WTC11 (cell line): ENCODE measurements at places on chromosomes 13 and 19. TPM values are rescaled to one million over a fixed set of nuclear protein-coding genes. Genes with fewer than 3 reads are reported as not detected.
A peak's percentile ranks its signal among the peaks of the same experiment; 100 is the strongest.

DNA sequence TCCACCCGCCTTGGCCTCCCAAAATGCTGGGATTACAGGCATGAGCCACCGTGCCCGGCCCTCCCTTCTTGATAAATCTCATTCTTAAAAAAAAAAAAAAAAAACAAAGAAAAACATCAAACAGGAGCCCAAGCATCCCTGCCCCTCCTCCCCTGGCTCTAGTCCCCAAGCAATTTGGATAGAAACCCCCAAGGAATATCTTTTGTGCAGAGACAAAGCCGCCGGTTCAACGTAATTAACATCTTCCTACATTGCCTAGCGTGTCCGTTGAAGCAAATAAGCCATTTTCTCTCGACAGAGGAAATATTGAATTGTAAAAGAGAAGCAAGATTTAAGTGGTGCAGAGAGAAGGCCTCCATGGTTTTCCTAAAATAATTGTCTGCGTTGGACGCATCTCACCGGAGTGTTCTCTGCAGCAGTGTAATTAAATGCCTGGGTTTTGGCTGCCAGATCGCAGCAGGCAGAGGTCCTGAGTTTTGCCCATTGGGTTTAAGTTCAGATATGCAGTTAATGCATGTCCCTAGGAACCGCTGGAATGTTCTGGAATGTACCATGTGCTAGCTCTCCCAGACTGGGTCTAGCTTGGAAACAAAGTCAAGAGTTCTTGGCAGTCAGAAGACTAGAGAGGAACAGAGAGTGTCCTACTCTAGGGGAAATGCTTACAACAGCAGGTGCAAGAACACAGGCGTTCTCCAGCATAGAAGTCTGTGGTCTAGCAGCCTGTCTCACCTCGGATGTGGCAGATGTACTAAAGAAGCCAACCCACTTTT is 30.8 kb downstream of the PIN1 start:
- no peak for DNase-seq

- DNase-seq, result no peak
Measured at GRCh38 chr13:35460061-35460460, 16.4 kb downstream of the MAB21L1 start.

GRCh38 chr19:5996102-5996501 is 18.2 kb upstream of the RANBP3 start:
- no peak for DNase-seq

The ZNF235 gene
- total RNA-seq, result 3.9 to 5.2 TPM (median 4.5 TPM) in 3 replicates

The DPF1 gene
- 5.2 to 6.8 TPM (median 5.9 TPM) in 3 replicates for total RNA-seq

GRCh38 chr19:54739587-54740497 is 1.5 kb downstream of the KIR2DL3 start:
- DNase-seq, result no peak

- DNase-seq, result peak; percentile 27
Measured at GRCh38 chr13:23695711-23696464, 125.7 kb downstream of the TNFRSF19 start.

The ZNF492 gene
- 0.09 to 0.17 TPM (median 0.11 TPM) in 3 replicates for total RNA-seq

The PLK5 gene
- 0.60 to 1.4 TPM (median 0.62 TPM) in 3 replicates for total RNA-seq

- DNase-seq, result no peak
Measured at GRCh38 chr13:36548129-36548528, 115.8 kb downstream of the CCNA1 start.

DNA sequence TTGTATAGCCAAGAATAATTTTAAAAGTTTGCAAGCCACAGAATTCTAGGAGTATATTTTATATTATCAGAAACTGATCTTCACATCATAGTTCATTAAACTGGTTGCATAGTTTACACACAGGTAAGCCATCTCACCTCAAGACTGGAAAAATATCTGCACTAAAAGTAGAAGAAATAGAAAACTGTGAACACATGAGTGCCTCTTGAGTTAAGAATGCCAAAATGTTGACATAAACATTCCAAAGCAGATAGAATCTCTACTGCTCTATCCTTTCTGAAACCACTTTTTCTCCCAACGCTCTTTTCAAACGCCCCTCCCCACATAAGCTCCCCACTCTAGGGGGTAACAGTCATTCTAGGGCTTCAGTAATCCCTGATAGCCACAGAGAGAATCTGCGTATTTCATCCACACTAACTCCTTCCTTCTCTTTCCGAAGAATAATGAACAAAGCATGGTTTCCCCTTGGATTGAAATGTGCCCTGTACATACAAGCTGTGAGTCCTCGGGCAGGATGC is 201.5 kb downstream of the IRS2 start:
- DNase-seq, result no peak

DNA sequence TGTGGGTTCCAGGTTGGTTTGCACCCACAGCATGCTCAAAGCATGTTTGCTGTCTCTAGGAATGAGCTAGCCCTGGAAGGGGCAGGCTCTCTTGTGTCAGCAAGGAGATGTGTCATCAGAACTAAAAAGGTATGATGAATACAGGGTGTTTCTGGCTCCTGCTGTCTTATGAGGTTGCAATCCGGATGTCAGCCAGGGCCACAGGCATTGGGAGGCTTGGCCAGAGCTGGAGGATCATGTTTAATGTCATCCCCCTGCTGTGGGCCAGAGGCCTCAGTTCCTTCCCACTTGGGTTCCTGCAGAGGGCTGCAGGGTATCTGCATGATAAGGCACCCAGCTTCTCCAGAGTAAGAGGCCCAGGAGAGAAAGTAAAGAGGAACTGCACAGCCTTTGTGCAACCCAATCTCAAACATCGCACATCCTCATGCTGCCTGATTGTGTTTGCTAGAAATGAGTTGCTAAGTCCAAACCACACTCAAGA is 193.6 kb downstream of the COL4A1 start:
- no peak for DNase-seq

GRCh38 chr19:9018163-9018875 is 8.1 kb upstream of the MUC16 start:
- DNase-seq, result no peak

The EFNA2 gene
- total RNA-seq, result 11.4 to 14.2 TPM (median 12.6 TPM) in 3 replicates

The TEX26 gene
- not detected in 3 replicates for total RNA-seq

The CCDC70 gene
- not detected in 3 replicates for total RNA-seq

DNA sequence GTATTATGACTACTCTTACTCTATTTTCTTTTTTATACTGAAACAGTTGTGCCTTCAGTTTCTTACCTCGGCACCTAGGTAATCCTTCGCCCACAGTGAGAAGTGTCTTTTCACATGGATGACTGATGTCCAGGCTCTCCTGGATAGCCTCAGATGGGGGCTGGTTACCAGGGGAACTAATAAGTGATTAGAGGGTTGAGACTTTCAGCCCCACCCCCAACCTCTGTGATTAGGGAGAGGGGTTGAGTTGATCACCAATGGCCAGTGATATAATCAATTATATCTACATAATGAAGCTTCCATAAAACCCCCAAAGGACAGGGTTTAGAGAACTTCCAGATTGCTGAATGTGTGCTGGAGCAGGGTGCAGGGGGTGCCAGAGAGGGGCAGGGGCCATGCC is 43.0 kb upstream of the GPR183 start:
- DNase-seq, result no peak

GRCh38 chr19:44643605-44644401 is at the start of gene PVR:
Gene PVR, plus strand, starts transcription at chr19:44643910. Its CDS starts 187 bp downstream, at chr19:44644097.
- DNase-seq, result peak; percentile 61

GRCh38 chr19:20039203-20039723 is at the start of gene ZNF682:
Gene ZNF682, minus strand, starts transcription at chr19:20039505. Its CDS starts 160 bp downstream, at chr19:20039345.
- DNase-seq, result peak; percentile 99

DNA sequence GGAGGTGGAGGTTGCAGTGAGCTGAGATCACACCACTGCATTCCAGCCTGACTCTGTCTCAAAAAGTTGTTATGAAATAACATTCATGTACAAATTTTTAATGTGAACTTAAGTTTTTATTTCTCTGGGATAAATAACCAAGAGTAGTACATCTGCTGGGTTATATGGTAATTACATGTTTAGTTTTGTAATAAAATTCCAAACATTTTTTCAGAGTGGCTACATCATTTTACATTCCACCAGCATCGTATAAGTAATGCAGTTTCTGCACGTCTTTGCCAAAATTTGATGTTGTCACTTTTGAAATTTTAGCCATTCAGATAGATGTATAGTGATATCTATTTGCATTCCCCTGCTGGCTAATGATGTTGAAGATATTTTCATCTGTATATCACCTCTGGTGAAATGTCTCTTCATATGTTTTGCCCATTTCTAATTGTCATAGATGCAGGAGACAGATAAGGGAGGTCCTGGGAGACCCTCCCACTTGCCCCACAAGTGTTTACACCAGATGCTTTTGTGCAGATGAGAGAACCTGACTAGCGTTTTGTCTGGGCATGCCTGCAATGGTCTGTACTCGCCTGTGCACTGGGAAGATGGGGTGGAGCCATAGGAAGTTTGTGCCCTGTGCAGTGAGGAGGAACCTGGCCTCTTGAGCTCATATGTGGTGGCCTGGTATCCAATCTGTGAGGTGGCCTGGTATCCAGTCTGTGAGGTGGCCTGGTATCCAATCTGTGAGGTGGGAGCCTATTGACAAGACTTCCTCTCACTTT is 12.7 kb upstream of the KBTBD6 start:
- no peak for DNase-seq

DNA sequence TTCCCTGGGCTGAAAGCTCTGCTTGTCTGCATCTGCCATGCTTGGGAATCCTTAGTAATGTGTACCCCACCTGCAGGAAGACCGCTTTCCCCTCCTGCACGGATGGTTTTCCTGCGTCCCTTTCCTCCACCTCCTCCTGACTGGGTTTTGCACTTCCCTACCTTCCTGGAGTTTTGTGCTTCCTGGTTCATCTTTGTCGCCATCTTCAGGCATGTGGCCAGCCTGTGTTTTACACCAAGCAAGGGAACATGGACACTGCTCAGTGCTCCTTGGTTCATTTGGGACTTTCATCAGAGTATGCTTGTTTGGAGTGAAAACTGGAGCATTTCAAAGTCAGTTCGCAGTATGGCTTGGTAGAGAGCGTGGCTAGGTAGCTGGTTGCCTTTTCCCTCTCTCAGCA is 30.7 kb downstream of the ERICH6B start:
- DNase-seq, result no peak

The ZNF880 gene
- 29.0 to 34.0 TPM (median 29.1 TPM) in 3 replicates for total RNA-seq

The IZUMO1 gene
- total RNA-seq, result 1.3 to 2.2 TPM (median 1.3 TPM) in 3 replicates

- DNase-seq, result no peak
Measured at GRCh38 chr19:44722131-44723121, 23.5 kb downstream of the CEACAM16 start.

The BAX gene
- 346 to 387 TPM (median 351 TPM) in 3 replicates for total RNA-seq

- no peak for DNase-seq
Measured at GRCh38 chr13:92414851-92415250, 811.8 kb upstream of the GPC6 start.

DNA sequence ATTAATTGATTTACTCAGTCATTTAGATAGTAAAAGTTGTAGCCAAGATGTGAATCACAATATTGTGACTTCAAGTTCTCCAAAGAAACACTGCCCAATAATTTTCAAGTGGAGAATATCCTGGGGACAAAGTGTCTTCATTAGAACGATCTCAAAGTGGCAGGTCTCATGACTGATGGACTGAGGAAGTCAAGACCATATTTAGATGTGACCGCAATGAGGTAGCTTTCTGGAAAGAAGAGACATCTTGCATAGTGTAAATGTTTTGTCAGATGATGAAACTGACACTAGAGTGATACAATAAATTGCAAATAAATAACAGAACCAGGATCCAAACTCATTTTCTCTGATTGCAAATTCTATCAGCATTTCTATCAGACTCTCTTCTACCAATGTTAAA is 1476.9 kb downstream of the EFNB2 start:
- no peak for DNase-seq

The NAPSA gene
- 2.4 to 3.1 TPM (median 2.7 TPM) in 3 replicates for total RNA-seq

DNA sequence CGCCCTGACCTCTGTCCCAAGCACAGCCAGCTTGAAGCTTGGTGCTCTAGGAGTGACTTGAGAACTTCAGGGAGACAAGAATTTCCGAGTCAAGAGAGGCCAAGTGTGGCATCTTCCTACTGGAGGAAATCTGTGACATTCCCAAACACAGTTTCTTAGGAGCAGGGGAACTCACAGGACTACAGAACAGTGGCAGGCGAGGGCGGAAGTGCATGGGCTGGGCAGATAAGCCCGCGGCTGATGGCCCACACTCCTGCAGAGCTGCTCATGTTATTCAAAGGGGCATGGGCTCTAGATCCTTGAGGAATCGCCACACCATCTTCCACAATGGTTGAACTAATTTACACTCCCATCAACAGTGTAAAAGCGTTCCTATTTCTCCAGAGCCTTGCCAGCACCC is 168.8 kb downstream of the KATNAL1 start:
- DNase-seq, result no peak

DNA sequence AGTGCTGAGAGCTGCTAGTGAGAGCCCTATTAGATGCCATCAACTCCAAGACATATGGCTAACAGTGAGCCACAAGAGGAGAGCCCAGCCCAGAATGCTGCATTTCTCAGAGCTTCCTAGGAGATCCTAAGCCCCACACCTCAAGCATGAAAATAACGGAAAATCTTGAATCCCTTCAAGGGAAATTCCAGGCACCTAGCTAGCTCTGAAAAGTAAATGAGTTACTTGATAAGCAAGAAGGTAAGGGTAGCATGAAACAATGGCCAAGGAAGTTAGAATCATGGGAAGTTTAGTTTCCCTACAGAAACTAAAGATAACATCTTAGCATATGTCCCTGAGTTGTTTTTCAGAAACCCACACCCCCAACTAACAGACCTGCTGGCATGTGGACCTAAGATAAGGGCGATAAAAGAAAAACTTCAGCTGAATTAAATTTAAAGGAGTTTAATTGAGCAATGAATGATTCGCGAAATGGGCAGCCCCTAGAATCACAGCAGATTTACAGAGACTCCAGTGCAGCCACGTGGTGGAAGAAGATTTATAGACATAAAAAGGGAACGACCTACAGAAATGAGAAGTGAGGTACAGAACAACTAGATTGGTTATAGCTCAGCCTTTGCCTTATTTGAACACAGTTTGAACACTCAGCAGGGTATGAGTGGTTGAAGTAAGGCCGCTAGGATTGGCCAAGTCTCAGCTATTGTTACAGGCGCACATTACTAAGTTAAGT is 301.3 kb upstream of the DACH1 start:
- no peak for DNase-seq

The MAG gene
- total RNA-seq, result 0.23 to 0.53 TPM (median 0.46 TPM) in 3 replicates

The NLRP7 gene
- 4.1 to 6.8 TPM (median 5.0 TPM) in 3 replicates for total RNA-seq

DNA sequence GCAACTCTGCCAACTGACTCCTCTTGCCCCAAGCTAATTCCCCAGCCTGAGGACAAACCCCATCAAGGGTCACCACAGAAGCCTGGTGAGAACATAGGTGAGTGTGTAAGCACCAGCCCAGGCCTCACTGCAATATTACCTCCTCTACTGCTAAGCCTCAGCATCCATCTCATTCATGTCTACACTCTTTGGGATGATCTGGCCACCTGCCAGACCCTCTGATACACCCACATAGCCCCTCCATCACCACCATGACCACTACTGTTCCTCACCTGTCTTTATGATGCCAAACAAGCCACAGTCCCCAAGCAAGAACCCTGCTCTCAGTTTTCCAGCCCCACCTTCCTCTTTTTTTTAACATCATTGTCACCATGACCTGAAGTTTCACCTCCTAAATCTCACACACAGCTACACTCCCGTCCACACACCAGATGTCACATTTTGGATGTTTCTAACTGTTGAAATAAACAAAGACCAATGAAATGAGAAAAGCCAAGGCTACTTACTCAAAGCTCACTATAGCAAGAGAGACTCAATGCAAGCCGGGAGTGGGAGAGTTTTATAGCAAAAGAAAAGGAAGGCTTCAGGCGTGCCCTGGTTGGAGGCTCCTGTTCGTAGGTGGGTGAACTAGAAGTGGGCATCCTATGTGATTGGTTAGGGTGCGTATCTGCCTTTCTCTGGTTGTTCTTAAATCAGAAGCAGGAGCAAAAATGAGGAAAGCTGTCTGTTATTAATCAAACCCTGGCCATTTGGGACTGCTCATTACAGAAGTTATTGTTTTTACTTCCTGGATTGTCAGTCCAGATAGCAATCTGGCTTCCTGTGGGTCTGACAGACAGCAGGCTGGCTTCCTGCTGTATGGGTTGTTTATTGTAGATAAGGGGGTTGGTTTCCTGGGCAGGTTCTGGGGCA is 2.0 kb downstream of the ZNF792 start:
- no peak for DNase-seq

The ZNF358 gene
- 37.5 to 47.5 TPM (median 47.3 TPM) in 3 replicates for total RNA-seq

- DNase-seq, result no peak
Measured at GRCh38 chr19:5895409-5895808, 8.2 kb downstream of the NDUFA11 start.
